ENCODE measurements at places on chromosomes 11 and 22.

- DNase-seq: no peak
These were observed 19.0 kb upstream of the TTLL12 start for GRCh38 chr22:43205748-43206508.

GRCh38 chr22:49603016-49603415 is 224.7 kb downstream of the BRD1 start:
- DNase-seq: no peak

GRCh38 chr22:41699264-41700107 is at the start of gene MEI1:
MEI1 (plus strand) TSS chr22:41699503; CDS start chr22:41699539, 36 bp downstream.
- DNase-seq: no peak

- no peak for DNase-seq
These were observed 109.2 kb downstream of the CSNK2A3 start for GRCh38 chr11:11243590-11244469.

DNA sequence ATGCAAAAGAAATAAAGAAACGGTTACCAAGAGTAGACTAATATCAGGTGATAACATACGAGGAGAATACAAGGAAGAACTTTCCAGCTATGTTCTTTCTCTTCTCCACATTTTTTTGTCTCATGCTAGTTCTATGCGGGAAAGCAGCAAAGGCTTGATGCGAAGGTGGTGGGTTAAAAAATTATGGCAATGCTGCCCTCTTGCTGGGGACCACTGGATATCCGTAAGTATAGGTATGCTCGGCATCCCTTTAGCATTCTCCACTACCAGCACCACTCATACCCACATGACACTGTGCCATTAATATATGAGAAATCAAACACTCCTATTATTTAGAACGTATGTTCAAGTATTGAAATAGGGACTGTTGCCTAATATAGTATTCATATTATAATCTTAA is 776.4 kb downstream of the LRRC4C start:
- no peak for DNase-seq

DNA sequence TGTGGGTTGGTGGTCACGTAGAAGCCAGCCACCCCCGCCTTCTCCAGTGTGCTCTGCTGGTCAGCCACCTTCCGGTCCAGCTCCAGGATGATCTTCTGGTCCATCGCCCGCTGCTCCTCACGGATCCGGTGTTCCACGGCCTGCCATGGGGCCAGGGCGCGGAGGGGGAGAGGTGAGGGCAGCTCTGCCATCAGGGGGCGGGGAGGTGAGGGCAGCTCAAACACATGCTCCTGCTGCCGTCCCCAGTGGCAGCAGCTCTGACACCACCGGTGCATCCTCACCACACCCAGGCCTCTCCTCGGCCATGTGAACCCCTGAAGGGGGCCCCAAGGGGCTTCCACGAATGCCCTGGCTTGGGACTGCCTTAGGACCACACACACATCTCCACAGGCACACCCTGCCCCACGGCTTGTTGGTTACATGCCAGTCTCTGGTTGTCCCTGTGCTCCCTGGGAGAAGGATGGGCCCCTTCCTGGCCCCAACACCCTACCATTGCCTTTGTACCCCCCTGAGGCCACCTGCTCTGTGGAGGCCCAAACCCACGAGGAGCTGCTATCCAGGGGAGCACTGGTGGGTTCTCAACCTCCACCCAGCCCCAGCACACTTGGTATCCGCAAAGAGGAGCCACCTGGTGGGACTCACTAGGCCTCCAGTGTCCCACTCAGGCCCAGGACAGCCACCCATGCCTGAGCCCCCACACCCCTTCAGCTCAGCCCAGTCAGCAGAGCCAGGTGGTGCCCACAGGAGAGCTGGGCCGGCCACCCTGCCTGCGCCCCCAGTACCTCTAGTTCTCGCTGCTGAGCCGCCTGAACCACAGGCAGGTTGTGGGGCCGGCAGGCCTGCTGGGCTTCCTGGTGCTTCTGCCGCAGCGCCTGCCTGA is 4.3 kb downstream of the DGCR6L start:
- DNase-seq: no peak

- no peak for DNase-seq
These were observed 83.5 kb upstream of the WNT7B start for GRCh38 chr22:46060292-46061123.

- DNase-seq: no peak
These were observed 18.5 kb downstream of the BLID start for GRCh38 chr11:122097419-122098001.

DNA sequence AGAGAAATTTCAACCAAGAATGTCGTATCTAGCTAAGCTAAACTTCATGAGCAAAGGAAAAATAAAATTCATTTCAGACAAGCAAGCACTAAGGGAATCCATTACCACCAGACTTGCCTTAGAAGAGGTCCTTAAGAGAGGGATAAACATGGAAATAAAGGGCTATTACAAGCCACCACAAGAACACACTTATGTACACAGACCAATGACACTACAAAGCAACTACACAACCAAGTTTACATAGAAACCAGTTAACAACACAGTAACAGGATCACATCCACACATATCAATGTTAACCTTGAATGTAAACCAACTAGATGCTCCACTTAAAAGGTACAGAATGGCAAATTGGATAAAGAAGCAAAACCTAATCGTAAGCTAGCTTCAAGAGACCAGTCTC is 38.0 kb downstream of the TMEM123 start:
- no peak for DNase-seq

- DNase-seq: no peak
These were observed 35.0 kb upstream of the MRGPRX1 start for GRCh38 chr11:18974192-18974591.

DNA sequence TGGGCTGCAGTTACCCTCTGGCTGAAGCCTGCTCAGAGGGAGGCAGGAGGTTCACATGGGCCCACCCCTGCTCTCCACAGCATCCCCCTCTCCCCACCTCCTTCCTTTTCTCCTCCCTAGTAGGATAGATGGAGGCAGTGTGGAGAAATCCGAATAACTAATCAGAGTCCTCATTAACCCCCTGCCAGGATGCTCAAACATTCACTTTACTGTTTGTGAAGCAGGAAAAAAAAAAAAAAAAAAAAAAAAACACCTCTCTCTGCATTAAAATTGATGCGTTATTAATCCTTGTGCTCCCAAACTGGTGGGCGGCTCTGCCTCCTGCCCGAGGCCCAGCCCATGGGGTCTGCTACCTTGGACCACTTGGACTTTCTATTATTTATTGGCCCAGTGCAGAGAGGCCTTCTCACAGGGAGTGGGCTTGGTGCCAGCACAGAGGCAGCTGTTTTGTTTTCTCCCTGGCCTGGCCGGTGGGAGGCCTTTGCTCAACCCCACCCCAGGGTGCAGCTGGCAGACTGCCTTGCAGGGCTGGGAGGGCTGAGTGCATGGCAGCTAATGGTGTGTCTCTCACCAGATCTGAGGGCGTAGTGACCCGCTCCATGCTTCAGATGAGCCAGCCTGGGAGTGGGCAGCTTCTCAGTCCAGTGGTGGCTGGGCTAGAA is 150.7 kb downstream of the PKNOX2 start:
- no peak for DNase-seq

DNA sequence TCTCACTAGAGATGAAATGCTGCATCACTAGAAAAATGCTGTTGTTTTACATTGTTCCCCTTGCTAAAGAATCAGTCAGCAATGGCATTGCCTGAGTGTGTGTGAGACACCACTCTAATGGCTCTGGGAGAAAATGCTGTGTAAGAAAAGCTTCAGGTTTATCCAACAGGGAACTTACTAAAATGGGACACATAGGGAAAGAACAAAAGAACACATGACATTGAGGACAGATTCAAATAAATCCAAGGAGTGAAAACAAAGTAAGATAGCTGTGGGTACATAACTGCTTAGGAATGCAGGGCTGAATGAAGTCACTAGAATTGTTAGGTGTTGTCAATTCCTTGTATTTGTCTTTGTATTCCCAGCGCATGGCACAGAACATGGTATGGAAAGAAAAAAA is 24.2 kb downstream of the BLID start:
- no peak for DNase-seq

All from non-pigmented ciliary epithelial cell (primary cell).